ENCODE measurements at places on chromosomes 3 and 15.
A peak's percentile ranks its signal among the peaks of the same experiment; 100 is the strongest.

DNA sequence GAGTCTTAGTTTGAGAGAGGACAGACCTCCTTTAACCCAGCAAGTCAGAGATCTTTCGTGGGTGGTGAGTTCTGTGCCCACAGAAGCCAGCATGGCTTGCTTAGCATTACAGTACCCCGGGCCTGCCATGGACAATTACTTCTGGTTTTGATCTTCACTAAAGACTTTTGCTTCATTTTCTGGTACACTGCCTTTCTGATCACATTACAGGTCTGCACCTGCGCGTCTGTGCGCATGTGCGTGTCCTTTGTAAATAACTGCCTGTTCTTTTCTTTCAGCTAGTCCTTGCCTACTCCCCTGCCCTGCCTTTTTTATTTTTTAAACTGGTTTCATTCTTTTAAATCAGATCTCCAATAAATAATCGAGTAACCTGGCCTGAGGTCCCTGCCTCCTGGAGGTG is 57.1 kb upstream of the CMTM8 start:
- no peak for DNase-seq

- DNase-seq = no peak
These were observed 226.9 kb downstream of the ZNF385D start for GRCh38 chr3:21524133-21524532.

- no peak for DNase-seq
These were observed 264.3 kb upstream of the LRTM1 start for GRCh38 chr3:55191911-55192775.

DNA sequence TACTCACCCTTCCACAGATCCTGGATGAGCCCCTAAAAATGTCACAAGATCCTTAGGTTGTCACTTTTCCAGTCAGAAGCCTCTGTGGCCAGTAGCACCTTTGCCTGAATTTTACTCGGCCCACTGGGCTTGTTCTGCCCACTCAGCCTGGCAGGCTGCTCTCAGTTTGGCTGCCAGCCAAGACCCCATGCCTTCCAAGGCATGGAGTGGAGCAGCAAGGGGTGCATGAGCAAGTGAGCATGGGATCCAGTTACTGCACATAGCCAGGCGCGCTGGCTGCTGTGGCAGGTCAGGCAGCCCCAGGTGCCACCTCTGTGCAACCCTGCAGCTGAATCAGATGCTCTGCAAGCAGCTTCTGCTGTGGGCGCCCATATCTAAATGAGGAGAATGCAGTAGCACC is 79.3 kb downstream of the CGGBP1 start:
- no peak for DNase-seq

DNA sequence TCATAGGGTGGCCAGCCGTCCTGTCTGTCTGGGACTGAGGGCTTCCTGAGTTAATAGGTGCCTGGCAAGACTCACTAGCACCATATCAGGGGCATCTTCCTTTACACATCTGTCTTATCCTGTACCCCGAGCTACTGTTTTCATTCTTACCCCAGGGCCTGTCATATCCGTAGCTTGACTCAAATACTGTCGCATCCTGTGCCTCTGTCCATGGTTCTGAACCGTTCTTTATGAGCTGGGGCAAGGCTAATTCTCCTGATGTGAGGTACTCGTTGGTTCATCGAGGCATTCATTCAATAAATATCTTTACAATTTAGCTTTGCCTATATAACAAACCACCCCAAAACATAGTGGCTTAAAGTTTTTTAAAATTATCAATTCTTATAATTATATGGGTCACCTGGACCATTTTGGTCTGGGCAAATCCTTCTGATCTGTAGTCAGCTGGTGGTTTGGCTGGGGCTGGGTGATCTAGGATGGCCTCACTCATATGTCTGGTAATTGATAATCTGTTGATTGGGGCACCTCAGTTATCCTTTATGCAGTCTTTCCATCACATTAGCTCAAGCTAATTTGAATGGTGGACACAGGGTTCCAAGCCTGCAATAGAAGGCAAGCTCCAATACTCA is 121.2 kb downstream of the TLE3 start:
- peak; percentile 74 for DNase-seq

- DNase-seq = no peak
These were observed 511.0 kb upstream of the ALCAM start for GRCh38 chr3:104855702-104856101.
